ENCODE measurements at places on chromosomes 1 and 21. TPM values are rescaled to one million over a fixed set of nuclear protein-coding genes. Genes with fewer than 3 reads are reported as not detected.

- H3K4me3 ChIP-seq = no peak overlapping the region
- no peaks in the 10 kb centered on the region for H3K27me3 ChIP-seq
- H3K36me3 ChIP-seq = no peaks in the 10 kb centered on the region
- no peak for DNase-seq
- H3K27ac ChIP-seq = no peak overlapping the region
- no peaks in the 10 kb centered on the region for H3K4me1 ChIP-seq
These were observed 42.0 kb downstream of the FCRL3 start for GRCh38 chr1:157658571-157658970.

- peak overlapping the region; percentile 55 for H3K4me3 ChIP-seq
- peak overlapping the region; percentile 34 for H3K27ac ChIP-seq
- H3K4me1 ChIP-seq = peaks cover 25% of the 10 kb centered on the region
- no peaks in the 10 kb centered on the region for H3K27me3 ChIP-seq
These were observed 7.2 kb downstream of the TUFT1 start for GRCh38 chr1:151547119-151547899.

DNA sequence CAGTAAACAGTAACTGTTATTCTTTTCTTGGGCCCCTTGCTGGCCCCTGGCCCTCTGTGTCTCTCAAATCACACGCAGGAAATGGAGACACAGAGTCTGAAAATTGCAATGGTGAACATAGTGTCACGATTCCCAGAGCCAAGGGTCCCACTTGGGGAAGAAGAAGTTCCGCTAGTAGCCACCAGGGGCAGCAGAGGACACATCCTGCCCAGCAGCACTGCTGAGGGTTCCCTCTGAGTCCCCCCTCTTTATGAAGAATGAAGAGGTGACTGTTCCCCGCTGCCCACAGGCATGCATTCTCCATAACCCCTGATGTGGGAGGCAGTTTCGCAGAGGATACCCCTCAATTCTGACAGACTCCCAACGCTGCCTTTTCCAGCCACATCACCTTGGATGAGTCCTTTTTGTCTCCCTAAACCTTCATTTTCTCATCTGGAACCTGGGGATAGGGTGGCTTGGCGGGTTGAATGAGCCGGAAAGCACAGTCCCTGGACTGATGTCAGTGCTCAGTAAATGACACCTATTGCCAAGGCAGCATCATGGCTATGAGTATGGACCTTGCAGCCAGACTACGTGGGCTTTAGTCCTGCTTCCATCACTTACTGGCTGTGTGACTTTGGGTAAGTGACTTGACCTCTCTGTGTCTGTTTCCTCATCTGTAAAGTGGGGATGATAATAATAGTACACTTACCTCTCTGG, 238.0 kb upstream of the TMEM51 start:
- peaks cover 28% of the 10 kb centered on the region for H3K4me1 ChIP-seq
- no peak for DNase-seq
- H3K36me3 ChIP-seq = no peaks in the 10 kb centered on the region
- H3K27ac ChIP-seq = no peak overlapping the region
- H3K27me3 ChIP-seq = no peaks in the 10 kb centered on the region

DNA sequence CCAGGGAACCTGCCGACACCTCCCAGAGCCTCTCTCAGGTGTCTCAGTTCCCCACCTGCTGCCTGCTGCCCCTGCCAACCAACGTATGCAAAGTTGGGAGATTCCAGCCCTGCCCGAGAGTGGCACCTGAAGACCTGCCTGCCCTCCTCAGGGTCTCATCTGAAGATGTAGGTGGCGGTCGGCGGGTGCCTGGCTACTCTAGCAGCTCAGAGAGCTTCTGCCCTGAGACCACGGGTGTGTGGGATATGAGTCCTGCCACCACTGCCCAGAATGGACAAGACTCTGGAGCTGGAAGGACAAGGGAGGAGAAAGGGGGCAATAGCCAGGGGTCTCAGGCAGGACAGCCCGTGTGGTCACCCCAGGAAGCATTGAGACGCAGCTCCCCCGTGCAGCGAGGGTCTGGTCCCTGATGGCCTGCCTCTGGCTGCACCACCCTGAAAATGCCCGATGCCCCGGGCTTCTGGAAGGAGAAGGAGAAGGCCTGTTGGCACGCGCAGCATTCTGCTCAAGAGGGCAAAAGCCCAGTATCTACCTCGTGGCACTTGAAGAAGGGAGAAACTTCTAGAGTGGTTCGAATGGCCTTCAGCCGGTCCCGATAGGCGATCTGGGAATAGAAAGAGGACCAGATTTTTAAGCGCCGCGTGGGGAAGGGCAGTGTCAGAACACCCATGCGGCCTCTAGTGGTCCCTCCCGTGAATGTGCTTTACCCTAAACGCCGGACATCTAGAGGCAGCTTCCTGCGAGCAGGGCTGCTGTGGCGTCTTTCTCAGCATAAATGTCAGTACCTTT, 88.8 kb downstream of the STUM start:
- H3K27me3 ChIP-seq = no peaks in the 10 kb centered on the region
- H3K27ac ChIP-seq = no peak overlapping the region

- H3K27me3 ChIP-seq = no peaks in the 10 kb centered on the region
- no peaks in the 10 kb centered on the region for H3K4me1 ChIP-seq
- H3K27ac ChIP-seq = no peak overlapping the region
- H3K4me3 ChIP-seq = no peak overlapping the region
- DNase-seq = no peak
These were observed 208.9 kb upstream of the C1orf174 start for GRCh38 chr1:4108758-4109627.

DNA sequence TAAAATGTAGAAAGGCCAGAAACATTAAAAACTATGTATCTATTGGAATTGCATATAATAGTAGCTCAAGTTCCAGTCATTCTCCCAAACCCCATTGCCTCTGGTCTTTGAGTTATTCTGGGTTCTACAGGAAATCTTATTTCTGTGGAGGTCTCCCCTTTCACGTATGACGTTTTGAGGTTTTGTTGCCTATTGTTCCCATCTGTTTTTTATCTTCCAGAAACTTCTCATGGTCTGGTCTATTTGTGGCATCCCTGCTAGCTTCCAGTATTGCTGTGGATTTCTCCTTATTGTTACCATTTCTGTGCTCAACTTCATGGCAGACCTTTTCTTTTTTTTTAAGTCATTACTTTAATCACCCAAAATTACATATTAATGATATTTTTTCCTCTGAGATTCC, 43.3 kb downstream of the DTL start:
- H3K4me1 ChIP-seq = peaks cover 12% of the 10 kb centered on the region
- no peaks in the 10 kb centered on the region for H3K27me3 ChIP-seq
- DNase-seq = no peak
- H3K4me3 ChIP-seq = no peak overlapping the region
- no peaks in the 10 kb centered on the region for H3K36me3 ChIP-seq
- H3K27ac ChIP-seq = no peak overlapping the region

TLR5 gene
- total RNA-seq = 5.4 TPM

PDC gene
- total RNA-seq = not detected

Data from thoracic aorta (tissue), 2 donors.